ENCODE measurements at places on chromosomes 7 and 10.

- no peak for DNase-seq
These were observed 69.6 kb downstream of the CYP26A1 start for GRCh38 chr10:93143281-93143680.

DNA sequence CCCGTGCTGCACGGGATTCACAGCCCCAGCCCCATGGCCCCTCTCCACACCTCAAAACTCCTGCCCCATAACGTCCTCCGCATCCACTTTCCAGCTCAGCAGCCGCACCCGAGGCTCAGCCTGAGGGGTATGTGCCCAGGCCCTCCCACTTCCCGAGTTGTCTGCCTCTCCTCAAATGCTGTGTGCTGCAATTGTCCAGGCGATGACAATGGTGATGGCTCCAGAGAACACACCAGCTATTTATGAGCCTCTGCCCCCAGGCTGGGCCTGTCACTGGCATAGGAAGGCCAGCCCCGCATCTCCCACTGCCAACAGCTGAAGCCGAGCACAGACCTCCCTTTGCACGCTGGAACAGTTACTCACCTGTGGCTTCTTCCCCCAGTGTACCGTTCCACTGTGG is 2.4 kb upstream of the LDB3 start:
- DNase-seq: no peak

GRCh38 chr7:3520206-3520605 is 219.2 kb downstream of the SDK1 start:
- DNase-seq: no peak

DNA sequence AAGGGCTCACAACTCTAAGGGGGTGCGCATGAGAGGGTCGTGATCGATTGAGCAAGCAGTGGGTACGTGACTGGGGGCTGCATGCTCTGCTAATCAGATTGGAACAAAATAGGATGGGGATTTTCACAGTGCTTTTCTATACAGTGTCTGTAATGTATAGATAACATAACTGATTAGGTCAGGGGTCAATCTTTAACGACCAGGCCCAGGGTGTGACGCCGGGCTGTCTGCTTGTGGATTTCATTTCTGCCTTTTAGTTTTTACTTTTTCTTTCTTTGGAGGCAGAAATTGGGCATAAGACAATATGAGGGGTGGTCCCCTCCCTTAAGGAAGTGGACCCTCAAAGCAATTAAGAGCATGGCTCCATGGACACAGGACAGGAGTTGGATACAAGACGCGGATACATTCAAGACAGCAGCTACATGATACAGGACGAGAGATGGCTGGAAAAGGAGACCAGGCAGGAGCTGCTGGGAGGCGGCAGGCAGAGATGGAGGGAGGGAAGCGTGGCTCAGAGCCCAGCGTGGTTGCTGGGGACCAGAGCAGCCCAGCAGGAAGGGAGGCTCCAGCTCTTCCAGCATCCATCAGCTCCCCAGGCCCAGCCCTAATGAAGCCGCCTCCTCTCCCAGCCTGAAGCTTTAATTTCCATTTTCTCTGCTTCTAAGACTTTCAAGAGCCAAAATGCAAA is 31.6 kb downstream of the GSDME start:
- no peak for DNase-seq

- DNase-seq: no peak
These were observed 26.2 kb downstream of the COPG2 start for GRCh38 chr7:130642383-130642782.

DNA sequence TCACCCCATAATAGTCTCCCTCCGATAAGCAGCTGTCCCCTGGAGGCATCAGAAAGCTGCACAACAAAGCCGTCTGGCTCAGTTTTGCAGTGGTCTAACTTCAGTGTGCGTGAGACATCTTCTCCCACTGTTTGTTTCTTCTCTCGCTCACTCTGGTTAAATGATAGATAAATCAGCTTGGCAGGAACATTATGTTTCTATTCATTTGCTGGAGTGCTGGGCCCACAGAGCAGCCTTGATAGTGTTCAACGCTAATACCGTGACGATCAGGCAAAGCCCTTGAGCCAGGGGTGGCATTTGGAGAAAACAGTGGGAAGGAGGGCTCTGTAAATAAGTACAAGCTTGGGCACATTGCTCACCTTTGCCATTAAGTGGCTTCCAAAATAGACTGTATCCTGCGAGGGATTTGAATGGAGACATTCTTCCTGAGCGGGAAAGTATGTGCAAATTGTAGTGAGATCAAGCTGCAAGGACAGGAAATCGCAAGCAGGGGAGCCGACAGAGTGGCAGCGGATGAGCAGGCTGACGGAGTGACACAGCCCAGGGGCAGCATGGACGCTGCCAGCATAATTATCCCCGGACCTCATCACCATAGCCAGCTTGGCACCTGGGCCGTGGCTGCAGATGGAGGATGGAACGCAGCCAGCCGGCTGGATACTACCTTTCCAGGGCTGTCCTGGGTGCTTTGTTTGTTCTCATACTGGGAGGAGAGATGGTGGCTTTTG is 256.8 kb upstream of the FZD8 start:
- no peak for DNase-seq
